Left renal pelvis (tissue), 4 donors: ENCODE measurements at places on chromosomes 2 and 18. TPM values are rescaled to one million over a fixed set of nuclear protein-coding genes. Genes with fewer than 3 reads are reported as not detected.

TXNDC9 gene
- polyA plus RNA-seq, result 36.0 TPM

DNER gene
- polyA plus RNA-seq, result 67.0 TPM

MAPK4 gene
- polyA plus RNA-seq, result 9.5 TPM

UCN gene
- 1.3 TPM for polyA plus RNA-seq

PAX8 gene
- polyA plus RNA-seq, result 528 TPM

GALNT13 gene
- polyA plus RNA-seq, result 2.2 TPM

ACVR2A gene
- polyA plus RNA-seq, result 26.8 TPM

GRCh38 chr18:76679945-76680344 lies 142.4 kb upstream of the ZNF236 start:
- DNase-seq, result no peak
